ENCODE measurements at places on chromosomes 11 and 22.

DNA sequence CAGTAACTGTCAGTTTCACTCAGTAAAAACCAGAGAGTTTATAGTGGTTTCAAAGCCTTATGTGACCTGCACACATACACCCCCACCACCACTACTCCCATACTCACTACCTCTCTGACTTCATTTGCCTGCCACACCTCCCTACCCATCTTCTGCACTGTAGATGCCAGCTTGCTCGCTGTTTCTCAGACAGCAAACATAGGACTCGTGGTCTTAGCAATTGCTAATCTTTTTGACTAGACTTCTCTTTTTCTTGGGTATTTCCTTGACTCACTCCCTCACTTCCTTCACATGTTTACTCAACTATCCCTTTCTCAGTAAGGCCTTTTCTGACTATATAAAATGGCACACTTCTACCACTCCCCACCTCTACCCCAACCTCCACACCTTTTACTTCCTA, 27.8 kb downstream of the CEP295 start:
- no peak for DNase-seq

DNA sequence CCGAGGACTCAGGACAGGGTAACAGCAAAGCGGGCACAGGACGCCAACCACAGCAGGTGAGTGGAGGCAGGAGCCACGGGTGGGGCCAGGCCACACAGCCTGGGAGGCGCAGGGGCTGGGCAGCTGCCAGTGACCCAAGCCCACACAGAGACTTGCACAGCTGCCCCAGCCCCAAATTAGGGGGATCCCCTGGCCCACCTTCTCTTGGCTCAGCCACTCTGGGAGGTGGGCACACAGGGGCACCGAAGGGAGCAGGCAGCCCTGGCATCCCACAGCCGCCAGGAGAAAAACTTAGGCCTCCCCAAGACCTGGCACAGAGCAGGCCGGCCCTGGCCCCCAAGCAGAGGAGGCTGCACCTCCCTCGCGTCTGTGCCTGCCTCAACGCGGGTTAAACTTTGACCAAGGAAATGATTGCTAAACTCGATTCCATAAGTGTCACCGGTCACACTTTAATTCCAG, at the start of gene SLC22A12:
TSS of gene SLC22A12 (plus strand) at position 458 of the 459 bp plus-strand sequence. CDS start 337 bp downstream, outside the sequence.
- DNase-seq: no peak

DNA sequence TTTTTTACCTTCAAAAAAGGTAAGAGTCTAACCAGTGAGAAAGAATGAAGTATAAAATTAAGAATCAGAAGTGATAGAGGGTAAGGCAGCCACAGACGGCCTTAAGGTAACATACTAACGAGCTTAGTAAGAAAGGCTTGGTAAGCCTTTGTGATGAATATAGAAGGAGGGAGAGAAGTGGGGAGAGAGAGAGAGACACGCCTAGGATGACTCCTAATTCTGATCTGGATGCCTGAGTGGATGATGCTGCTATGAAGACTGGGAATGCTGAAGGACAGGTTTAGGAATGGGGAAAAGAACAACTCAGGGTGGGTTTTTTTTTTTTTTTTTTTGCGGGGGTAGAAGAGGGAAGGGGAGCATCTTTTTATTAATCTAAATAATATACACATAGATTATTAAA, 4.8 kb downstream of the FBXO3 start:
- no peak for DNase-seq

DNA sequence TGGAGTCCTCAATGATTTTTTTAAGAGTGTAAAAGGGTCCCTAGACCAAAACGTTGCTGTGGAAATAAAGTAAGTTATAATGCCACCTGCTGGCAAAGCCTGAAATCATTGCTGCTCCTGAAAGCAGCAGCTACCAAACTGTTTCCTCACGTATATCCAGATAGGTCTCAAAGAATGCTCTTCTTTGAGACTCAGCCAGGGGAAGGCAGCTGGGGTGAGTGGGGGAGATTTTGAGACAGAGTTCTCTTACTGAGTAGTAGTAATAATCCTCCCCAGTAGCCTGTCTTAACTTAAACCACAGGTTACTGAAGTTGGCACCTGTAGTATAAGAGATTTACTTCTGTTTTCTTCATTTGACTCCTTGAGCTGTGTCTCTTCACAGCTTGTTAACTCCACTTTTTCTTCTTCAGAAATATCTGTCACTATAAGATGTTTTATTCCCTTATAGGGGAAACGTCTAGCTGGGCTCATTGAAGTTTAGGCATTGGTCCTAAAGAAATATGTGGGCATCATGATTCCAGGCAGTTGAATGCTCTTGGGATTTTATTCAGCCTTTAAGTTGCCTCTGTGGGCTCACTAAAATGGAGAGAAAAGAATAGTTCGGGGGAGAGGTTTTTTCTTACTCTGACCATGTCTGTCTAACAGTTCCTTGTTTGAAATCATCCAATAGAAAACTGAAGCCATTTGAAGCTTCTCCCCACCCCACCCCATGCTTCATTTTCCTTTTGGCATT, 77.9 kb downstream of the BTBD10 start:
- DNase-seq: no peak

DNA sequence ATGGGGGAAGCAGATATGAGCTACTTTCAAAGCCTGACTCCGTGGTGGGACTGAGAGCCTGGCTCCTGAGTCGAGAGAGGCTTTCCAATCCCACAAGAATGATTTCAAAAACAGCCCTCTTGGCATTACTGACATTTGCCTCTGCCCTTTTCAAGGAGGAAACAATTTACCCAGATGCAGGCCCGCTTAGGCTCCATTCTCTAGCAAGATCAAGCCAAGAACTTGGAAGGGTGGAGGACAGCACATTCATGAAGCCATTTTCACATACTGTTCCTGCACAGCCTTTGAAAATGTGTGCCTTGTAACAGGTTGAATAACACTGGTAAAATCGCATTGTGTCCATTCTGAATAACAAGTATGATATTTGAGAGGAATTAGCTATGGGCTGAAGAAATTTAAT, 58.2 kb upstream of the EED start:
- no peak for DNase-seq

GRCh38 chr11:125449565-125449964, 46.5 kb downstream of the FEZ1 start:
- no peak for DNase-seq

DNA sequence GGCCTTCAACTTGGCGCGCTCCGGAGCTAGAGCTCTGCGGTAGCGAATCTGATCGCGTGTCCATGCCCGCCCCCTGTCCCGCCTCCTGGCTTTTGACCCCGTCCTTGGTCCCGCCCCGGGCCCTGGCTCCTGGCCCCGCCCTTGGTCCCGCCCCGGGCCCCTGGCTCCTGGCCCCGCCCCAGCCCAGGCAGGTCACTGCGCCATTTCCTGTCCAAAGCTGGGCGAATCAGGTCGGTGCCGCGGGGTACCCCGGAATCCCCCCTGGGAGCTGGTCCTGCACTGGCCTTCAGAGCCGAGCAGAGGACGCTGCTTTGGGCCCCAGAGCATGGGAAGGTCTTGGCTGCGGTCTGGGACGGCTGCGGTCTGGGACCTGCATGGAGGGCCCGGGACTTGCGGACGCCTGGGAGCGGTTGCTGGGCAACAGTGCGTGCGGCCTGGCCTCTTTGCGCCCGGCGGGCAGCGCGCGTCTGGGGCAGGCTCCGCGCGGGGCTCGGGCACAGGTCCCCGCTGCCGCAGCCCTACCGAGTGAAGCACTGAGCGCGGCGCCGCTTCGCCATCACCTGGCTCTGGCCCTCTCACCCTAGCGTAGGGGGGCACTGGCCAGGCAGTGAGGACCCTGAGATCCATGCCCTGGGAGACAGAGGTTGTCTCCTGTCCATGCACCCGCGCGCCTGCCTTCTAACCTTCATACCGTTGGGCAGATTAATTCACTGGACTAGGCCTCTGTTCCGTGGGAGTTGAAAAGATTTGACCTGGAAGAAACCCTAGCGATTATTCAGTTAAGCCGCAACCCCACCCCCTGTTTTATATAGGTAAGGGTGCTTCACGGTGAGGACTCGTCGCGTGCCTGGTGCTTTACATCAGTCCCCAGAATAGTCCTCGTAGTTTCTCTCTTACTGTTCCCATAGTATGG, at the start of gene TTC12:
TSS of gene TTC12 (plus strand) at position 195 of the 913 bp plus-strand sequence. CDS start 1,675 bp downstream, outside the sequence.
- DNase-seq: peak; percentile 84

DNA sequence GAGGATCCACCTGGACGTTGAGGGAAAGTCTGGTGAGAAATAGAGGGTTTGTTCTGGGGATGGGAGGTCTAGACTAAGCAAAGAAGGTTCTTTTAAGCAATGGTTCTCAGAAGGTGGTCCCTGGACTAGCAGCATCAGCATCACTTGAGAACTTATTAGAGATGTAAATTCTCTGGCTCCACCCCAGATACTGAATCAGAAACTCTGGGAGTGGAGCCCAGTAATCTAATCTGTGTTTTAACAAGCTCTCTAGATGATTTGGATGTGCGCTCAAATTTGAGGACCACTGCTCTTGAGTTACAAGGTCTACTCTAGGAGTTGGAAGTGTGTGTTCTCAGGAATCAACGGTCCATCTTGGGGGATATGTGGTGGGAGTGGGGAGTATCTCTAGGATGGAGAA, 3.3 kb upstream of the ABCG4 start:
- DNase-seq: no peak

DNA sequence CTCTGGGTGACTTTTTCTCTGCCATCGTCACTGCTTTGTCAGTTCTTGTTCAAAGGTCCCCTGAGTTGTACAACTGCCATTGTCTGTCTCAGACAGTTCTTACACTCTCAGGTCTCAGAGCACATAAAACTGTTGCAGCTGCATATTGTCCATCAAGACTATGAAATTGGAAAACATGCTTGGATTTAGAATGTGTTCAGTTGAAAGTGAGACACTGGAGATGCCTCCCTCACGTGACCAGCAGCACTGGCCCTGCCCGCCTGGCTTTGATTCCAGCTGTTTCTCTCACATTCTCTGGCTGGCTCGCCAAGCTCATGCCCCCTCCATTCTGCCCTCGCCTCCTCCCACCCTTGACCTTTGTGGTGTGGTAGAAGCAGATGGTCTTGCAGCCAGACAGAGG, 244.2 kb downstream of the NTM start:
- no peak for DNase-seq

GRCh38 chr11:207863-208180, 314 bp downstream of the RIC8A start:
- no peak for DNase-seq

- DNase-seq: no peak
Measured at GRCh38 chr11:129023968-129024676, 81.5 kb upstream of the TP53AIP1 start.

DNA sequence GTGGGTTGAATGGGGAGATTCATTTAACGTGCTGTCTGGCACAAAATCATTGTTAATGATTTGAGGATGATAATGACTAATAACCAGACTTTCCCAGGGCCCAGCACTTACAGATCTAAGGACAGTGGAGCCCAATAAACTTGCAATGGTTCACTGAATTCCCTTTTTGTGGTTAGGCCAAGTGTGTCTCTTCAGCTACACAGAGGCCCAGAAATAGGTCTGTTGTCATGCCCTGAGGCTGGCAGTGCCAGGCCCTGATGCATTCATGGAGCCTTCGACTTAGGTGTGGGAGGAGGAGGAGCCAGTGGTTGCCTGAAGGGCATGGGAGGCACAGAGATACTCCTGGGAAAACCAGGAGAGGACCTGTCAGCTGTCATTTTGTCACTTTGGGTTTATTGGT, 56.1 kb downstream of the KIAA1671 start:
- no peak for DNase-seq

- DNase-seq: no peak
Measured at GRCh38 chr11:69471729-69472540, 9.5 kb upstream of the LINC01488 start.

DNA sequence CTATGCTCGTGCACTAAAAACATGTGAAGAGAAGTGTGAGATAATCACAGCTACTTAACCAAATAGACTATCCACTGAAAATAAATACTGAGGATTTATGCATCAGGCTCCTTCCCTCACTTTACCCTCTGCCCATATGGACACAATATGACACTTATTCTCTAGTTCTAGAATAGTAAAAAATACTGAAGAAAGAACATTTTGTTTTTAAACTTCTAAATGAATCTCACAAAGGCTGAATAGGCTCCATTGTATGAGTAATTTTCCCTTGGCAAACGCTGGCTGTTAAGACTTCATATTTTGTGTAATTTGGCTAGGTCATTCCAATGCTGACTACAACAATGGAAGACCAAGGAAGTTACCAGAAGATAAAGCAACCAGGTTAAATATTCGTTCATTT, 9.9 kb downstream of the HPS5 start:
- DNase-seq: no peak

- no peak for DNase-seq
Measured at GRCh38 chr11:111297696-111298095, 650 bp upstream of the POU2AF3 start.

DNA sequence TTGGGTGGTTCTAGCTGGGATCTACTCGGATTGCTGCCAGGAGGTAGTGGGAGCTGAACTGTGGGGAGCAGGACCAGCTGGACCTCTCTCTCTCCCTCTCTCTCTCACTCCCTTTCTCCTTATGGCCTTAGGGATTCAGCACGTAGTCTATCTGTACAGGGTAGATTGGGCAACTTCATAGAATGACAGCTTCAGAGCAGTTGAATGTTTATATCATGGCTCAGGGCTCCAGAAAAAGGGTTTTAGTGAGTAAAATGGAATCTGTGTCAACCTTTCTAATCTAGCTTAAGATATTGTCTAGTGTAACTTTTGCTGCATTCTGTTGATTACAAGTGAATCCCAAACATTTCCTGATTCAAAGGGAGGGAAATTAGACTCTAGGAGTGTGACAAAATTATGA, 127.7 kb upstream of the PDGFD start:
- DNase-seq: no peak

GRCh38 chr11:134098566-134099184, 29.8 kb downstream of the JAM3 start:
- DNase-seq: no peak

DNA sequence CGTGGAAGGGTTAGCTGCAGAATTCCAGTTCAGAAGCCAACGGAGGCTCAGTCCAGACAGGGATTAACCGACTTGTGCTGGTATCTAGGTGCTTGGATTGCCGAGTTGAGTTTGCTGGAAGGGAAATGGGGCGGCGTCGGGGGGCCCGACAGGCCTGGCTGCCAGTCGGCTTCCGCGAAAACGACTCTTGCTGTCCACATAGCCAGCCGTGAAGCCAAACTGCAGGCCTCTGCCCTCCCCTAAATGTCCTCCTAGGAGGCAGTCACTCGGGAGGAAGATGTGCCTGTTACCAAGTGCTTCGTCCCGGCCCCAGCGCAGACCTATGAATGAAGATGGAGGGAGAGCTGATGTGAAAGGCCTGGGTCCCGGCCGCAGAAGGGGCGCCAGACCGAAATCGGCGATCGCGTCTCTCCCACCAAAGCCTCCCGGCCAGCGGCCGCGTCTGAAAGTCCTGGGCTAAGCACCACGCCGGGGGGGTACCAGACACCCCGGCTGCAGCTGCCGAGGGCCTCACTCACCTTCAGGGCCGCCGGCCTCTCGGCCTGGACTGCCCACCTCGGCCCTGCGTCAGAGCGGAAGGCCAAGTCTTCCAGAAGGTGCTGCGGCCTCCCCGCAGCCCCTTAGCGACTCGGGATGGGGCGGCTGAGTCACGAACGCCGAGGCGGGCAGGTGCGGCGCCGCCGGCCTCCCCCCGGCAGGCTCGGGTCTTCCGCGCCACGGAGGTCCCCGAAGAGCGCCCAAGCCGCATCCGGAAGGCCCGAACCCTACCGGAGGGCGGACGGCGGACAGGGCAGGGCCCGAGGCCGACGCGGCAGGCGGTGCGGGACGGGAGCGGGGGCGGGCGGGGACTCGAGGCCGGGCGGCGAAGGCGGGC, 7.5 kb downstream of the DPAGT1 start:
- DNase-seq: peak; percentile 29
